ENCODE measurements at places on chromosomes 11 and 22.

DNA sequence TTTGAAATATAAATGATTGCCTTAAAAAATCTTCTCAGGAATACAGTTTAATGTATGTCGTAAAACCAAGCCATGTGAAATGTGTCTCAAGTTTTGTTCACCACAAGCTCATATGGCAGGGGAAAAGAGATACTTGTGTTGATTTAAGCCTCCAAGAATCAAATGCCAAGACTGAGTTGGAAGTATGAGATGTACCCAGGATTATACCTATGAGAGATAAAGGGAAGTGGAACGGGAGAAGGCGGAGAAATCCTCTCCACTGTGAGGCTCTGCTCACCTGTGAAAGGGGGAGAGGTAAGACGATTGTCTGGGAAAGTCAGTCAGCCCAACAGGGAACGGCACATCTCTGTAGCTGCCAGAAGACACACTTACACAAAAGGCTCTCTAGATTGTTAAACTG, 124.8 kb downstream of the TRPC6 start:
- DNase-seq: no peak

DNA sequence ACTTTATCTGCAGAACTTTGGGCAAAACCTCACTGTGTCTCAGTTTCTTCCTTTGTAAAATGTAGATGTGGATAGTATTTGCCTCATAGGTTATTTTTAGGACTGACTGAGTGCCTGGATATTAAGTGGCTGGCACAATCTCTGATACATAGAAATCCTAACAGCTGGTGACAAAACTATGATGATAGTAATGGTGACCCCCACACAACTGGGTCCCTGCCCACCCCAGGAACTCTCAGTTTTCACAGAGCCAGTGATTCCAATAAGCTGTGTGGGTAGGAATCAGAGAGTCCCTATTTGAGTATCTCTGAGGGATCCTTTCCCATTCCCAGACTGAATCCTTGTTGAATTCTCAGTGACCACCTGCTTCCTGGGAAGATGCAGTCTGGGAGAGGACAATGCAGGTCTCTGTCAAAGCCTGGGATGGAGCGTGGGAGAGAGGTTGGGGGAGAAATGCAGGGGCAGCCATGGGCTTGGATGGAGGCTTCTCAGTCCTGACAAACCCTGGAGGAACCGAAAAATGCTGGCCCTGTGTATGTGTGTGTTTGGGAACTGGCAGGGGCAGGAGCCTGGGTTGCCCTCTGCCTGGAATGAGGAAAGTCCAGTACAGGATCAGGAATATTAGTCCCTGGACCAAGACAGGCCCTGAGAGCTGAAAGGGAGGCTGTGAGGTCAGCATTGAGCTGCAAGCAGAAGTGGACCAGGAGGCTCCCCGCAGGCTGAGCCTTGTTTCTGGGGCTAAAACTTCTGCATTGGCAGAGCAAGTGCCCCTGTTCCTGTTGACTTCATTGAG, 6.1 kb upstream of the P2RY6 start:
- no peak for DNase-seq

DNA sequence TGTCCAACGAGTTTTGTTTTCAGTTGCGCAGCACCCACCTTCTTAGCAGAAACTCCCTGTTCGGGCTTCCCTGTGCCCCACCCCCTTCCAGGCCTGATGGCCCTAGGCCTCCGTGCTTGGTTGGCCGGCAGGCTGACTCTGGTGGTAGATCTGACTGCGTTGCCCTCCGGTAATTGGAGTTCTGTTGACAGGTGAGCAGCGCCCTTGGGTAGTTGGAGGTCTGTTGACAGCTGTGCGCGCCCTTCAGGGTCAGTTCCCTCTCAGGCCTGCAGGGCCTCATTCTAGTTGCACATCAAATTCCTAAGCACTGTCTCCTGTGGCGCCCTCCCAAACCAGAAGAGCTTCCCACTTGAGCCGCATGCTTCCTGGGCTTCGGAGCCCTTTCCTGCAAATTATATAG, 776 bp downstream of the DGCR6 start:
- no peak for DNase-seq

DNA sequence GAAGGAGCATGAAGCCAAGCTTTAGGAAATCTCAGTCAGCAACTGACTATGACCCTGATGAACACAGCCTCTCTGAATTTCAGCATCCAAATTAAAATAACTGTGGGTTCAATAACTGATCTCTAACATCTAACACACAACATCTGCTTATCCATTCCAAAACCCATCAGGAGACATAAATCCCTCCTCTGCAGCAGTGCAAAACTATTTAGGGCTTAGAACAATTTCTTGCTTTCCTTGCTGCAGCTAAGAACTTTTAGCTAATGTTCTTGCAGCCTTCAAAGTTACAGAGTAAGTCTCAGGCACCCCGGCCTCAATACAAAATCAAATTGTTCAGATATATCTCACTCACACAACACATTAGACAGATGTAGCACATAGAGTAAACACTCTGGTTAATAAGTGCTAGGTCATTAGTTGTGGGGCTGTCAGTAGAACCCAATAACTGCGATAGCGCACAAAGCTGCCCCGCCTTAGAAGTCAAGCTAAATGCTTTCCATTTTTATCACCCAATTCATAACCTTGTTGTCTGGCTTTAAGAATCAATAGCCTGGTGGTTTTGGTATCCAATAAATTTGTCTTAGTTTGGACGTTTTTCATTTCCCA, 139.6 kb downstream of the LARGE1 start:
- DNase-seq: no peak

DNA sequence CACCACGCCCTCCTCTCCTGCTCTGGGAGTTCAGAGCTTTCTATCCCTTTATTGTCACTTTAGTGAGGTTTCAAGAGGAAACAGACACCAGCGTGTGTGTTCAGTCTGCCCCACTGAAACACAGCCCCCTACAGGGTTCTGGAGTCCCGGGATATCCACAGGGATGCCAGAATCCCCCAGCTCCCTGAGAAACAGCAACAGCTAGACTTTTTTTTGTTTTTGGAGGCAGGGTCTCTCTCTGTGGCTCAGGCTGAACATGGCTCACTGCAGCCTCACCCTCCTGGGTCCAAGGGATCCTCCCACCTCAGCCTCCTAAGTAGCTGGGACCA, 10.4 kb downstream of the SULT4A1 start:
- no peak for DNase-seq

- no peak for DNase-seq
These were observed 112.9 kb upstream of the DDI1 start for GRCh38 chr11:103923451-103923931.

- no peak for DNase-seq
These were observed 5.1 kb downstream of the ACCS start for GRCh38 chr11:44071157-44071556.

DNA sequence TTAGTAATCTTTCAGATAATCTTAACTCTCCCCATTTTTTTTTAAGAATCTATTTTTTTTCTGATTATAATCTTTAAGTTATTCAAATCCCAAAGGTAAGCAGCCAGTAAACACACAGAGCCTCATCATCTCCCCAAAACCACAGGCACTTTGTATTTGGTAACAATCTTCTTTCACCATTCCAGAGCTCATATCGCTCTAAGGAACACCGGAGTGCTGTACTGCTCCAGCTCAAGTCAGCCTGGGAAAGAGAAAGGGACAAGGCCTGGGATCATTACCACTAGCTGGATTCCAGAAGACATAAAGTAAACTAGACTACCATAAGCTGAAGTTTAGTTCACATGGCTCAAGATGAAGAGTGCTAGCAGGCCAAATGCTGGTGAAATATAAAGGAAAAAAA, 73.0 kb upstream of the APOA1 start:
- DNase-seq: no peak

DNA sequence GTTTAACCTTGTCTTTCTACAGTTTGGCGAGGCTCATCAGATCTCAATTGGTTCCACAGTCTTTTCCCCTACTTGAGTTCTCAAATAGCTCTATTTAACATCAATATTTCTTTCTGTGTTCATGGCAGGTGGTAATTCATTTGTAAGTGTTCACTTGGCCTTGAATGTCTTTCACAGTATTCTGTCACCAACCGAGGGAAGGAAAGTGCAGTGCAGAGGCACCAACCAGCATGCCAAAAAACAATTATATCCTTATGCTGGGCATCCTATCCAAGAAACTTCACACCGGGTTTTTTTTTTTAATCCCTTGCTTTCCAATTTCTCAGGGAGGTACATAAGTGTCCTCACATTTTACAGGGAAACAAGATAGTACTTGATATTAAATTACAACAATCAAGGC, 55.0 kb upstream of the ZC3H12C start:
- no peak for DNase-seq

GRCh38 chr11:132131047-132131446, 760.6 kb downstream of the NTM start:
- DNase-seq: no peak

GRCh38 chr11:108694846-108695245, 30.0 kb downstream of the DDX10 start:
- DNase-seq: no peak

DNA sequence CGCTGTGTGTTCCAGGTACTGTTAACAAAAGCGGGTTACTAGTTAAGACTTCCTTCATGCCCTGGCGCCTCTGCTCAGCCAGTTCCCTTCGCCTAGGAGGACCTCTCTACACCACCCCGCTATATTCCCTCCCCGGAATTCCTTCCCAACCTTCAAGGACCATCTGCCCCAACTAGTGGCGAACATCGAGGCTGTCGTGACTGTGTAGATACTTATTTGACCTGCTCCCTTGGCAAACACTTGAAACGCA, 450 bp upstream of the BCL2L13 start:
- no peak for DNase-seq

GRCh38 chr11:73950869-73951710, at the start of gene DNAJB13:
Gene DNAJB13 (plus strand): TSS chr11:73951026. CDS start chr11:73951070, 44 bp downstream.
- no peak for DNase-seq

GRCh38 chr22:48049116-48049515, 1286.7 kb downstream of the TBC1D22A start:
- DNase-seq: no peak

GRCh38 chr11:45906965-45907611, at the start of gene FREY1:
Gene FREY1 (minus strand): TSS chr11:45907271. CDS start chr11:45907245, 26 bp downstream.
- no peak for DNase-seq

DNA sequence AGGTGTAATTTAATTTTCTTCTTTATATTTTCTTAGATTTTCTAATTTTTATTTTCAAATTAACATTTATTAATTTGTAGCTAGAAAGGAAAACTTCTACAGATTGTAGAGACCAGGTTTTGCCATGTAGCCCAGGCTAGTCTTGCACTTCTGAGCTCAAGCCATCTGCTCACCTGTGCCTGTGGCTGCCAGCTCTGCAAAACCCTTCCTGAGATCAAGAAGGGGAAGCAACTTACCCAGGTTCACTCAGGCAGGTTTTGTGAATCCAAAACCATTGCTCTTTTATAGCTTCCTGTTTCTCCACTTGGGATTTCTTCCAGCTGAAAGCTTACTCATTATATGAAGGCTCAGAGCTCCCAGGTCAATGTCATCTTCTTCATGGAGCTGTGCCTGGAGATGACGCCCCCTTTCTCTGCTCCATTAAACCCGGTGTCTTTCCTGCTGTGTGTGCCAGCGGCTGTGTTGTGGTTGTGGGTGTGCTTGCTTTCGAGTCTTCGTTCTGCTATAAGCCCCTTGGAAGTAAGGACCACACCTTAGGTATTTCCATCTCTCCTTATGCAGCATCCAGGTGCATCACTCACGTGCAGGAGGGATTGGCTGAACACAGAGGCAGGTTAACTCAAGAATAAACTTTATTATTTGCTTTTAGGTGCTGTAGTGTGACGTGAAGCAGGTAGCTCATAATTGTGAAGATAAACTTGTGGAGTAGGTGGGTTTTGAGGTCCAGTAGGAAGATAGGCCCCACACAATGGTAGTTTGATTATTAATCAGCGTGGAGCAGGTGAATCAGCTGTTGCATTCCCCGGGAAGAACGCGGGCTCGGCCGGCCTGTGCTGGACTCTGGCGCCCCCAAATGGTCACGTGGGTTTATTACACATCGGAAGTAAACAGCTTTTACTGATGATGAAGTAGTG, 42.2 kb upstream of the INCENP start:
- peak; percentile 60 for DNase-seq

GRCh38 chr22:27720860-27721259, 80.7 kb downstream of the MN1 start:
- DNase-seq: no peak

GRCh38 chr11:12410006-12410728, 32.8 kb downstream of the PARVA start:
- DNase-seq: no peak

- no peak for DNase-seq
These were observed 970 bp downstream of the OR5B21 start for GRCh38 chr11:58506935-58507334.

DNA sequence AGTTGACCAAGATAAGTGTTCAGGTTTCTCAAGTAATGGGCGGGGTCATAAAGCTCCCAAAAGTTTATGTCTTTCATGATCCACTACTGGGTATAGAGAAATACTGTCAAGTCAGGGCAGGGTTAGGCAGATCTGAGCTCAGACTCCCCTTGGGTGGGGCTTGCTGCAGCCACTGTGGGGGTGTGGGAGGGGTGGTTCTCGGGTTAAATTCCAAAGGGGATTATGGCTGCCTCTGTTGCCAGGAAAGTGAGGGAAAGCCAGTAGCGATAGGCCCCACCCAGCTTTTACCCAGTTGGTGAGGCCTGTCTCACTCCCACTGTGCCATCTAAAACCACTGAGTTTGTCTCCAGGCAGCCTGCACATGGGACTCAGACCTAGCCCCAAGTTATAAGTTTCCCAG, 37.8 kb downstream of the DLG2 start:
- no peak for DNase-seq

- no peak for DNase-seq
These were observed 25.0 kb downstream of the MTMR3 start for GRCh38 chr22:29907753-29908515.

GRCh38 chr22:40803321-40803720, 15.8 kb downstream of the SLC25A17 start:
- DNase-seq: no peak

- DNase-seq: no peak
These were observed 124.9 kb upstream of the ZC3H12C start for GRCh38 chr11:109968299-109968698.

- DNase-seq: no peak
These were observed 108.9 kb upstream of the CLMP start for GRCh38 chr11:123303924-123304323.

DNA sequence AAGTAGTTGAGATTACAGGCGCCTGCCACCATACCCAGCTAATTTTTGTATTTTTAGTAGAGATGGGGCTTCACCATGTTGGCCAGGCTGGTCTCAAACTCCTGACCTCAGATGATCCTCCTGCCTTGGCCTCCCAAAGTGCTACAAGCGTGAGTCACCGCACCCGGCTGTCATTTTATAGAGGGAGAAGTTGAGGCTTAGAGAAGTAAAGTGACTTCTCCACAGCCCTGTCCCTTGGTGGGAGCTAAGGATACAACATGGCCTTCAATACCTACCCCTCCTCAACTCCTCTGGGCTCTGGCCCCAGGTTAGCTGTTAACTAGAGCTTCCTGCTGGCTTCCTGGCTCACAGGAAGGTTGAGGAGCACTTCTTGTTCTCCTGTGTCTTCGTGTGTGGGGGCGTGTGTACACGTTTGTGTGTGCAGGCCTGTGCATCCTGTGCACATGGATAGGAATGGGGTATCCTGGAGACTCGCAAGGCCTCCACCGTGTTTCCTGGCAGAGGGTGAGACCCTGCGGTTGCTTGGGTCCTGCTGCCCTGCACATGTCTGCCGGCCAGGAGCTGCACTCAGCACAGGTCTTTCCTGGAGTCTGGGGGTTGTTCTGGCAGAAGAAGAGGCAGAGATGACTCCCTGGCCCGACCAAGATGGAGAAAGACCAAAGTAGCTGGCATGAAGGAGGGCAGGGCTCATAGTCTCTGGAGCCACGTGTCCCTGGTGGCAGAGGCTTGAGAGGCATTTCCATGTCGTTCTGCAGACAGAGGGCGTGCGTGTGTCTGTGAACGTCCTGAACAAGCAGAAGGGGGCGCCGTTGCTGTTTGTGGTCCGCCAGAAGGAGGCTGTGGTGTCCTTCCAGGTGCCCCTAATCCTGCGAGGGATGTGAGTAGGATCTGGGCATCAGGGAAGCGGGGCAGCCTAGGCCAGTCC, 2.4 kb downstream of the SIDT2 start:
- peak; percentile 20 for DNase-seq
